Left forelimb (tissue), 1 donor: ENCODE measurements at places on chromosomes 13 and 19.

GRCh38 chr19:6576869-6577475, 14.0 kb downstream of the CD70 start:
- no peak for DNase-seq

GRCh38 chr19:48110350-48110966, at the start of gene PLA2G4C:
TSS of gene PLA2G4C (minus strand) at chr19:48110817. CDS start at chr19:48106529, 4,288 bp downstream.
- peak; percentile 89 for DNase-seq

- no peak for DNase-seq
Measured at GRCh38 chr19:19613506-19613905, 5.0 kb downstream of the PBX4 start.

GRCh38 chr19:4534836-4535658, at the start of gene PLIN5:
TSS of gene PLIN5 (minus strand) at chr19:4535224. CDS start at chr19:4534074, 1,150 bp downstream.
- DNase-seq = no peak
